ENCODE measurements at places on chromosomes 4 and X.

DNA sequence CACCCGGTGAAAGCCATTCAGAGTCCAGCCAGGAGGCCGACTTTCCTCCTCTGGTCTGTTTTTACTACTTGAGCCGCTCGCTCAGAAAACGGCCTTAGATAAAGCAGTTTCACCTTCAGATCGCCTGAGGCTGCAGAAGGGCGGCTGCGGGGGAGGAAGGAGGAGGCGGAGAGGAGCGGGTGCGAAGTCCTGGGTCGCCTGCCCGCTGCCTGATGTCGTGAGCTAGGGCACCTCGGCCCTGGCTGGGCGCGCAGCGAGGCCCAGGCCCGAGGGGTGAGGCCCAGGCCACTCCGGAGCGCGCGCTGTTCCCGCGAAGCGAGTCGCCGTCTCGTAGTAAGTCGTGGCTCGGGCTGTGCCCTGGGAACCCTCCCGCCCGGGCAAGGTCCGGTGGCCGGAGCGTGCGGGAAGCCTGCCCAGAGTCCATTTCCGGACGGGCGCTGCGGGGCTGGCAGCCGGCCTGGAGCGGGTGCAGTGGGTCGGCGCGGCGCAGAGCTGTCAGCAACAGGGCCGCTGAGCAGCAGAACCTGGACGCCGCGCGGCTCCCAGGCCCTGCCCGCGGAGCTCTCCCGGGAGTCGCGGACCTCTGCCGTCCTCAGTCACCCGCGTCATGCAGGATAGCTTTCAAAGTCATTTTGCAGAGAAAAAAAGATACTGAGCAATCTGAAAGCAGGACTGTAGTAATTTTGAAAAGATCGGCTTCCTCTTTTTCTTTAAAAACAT lies 18.6 kb downstream of the TRIM2 start:
- DNase-seq = peak; percentile 61

DNA sequence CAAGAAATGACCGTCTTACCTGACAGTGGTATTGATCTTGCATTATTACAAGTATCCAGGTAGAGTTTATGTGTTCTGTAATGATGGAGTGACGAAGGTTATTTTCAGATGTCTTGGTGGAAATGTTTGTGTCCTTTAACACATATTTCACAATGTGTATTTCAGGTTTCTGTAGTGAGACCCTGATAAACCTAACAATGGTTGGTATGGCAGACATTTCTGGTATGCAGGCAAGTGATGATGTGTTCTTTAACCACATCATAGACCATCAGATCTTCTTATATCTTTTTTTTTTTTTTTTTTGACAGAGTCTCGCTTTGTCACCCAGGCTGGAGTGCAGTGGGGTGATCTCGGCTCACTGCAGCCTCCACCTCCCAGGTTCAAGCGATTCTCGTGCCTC lies 14.6 kb upstream of the ATXN3L start:
- DNase-seq = peak; percentile 26

GRCh38 chr4:20376070-20376469 lies 124.4 kb downstream of the SLIT2 start:
- no peak for DNase-seq

- DNase-seq = no peak
Observed at GRCh38 chrX:130543603-130544325, 142.0 kb downstream of the RBMX2 start.

GRCh38 chr4:185357211-185357610 lies 38.5 kb downstream of the LRP2BP start:
- DNase-seq = no peak

DNA sequence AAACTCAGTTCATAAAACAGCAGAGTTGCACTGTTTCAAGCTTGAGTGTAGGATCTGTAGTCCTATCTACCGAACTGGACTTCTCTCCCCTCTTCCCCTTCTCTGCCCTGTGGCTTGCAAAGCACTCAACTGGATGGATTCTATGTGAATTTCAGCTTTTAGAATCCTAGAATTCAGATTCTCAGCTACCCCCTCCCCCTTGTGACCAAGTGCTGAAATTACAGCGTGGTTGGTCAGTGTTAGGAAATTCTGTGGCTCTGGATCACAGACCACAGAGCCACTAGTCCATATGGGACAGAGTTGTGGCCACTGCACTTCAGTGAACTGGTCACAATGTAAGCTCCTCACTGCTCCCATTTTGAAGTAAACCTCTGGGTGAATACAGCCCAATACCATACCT lies 64.6 kb upstream of the TRPC5 start:
- DNase-seq = peak; percentile 3

GRCh38 chr4:76430519-76431388 lies 4.3 kb upstream of the SHROOM3 start:
- DNase-seq = peak; percentile 71

DNA sequence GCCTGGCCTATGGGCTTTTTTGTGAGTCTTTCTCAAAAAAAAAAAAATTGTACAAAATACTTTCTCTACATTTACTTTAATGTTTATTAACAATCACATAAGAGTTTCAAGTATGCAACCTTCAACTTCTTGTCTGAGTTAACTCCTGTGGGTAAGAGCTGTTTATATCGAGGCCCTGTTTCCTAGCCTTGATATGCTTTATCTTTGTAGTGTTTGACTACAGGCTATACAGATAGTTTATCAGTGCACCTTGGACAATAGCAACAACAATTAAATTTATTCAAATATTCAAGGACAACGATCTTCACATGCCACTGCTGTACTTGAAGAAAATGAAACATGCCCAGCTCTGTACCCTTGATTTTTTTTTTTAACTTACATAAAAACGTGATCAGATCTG lies 178.4 kb downstream of the ARHGAP10 start:
- DNase-seq = no peak

GRCh38 chr4:38161208-38162113 lies 201.3 kb downstream of the PTTG2 start:
- DNase-seq = peak; percentile 51

- peak; percentile 48 for DNase-seq
Observed at GRCh38 chrX:7446815-7447214, 298.9 kb upstream of the PUDP start.

DNA sequence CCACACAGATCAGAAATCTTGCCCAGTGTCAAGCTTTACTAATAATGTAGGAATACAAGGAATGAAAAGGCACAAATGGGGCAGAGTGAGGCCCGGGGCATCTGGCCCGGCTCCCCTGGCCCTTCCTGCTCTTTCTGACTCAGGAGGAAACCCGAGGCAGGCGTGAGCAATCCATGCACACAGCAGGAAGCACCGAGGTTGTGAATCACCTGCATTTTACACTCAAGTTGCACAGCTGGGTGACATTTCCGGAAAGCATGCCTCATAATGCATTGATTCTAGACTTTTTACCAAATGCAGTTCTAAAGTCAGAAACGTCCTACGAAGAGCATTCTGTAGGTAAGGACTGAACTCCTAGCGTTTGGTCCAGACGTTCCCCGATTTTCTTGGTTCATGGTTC lies 38.9 kb downstream of the PRIMPOL start:
- peak; percentile 97 for DNase-seq

DNA sequence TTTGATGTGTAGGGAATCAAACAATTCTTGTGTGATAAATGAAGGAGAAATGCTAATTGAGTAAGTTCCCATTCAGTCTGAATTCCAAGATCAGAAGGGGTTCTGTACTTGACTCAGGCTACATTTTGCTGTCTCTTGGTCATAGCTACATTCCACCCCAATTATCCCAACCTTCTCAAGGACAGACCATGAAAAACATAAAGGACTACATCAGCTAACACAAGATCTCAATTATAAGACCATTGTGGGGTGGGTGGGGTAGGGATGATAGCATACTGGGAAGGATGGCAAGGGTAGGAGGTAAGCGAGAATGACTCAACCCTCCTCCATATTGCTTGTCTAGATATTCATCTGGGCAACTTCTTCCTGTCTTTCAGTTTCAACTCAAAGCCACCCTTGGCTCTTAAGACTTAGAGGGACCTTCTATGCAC lies 87.4 kb upstream of the ETNPPL start:
- DNase-seq = peak; percentile 18

GRCh38 chrX:353566-354535 lies 32.9 kb downstream of the PPP2R3B start:
- no peak for DNase-seq

GRCh38 chr4:153532636-153533035 lies 66.5 kb downstream of the TMEM131L start:
- no peak for DNase-seq

GRCh38 chrX:115561605-115562479 lies 868 bp downstream of the PLS3 start:
- peak; percentile 54 for DNase-seq

DNA sequence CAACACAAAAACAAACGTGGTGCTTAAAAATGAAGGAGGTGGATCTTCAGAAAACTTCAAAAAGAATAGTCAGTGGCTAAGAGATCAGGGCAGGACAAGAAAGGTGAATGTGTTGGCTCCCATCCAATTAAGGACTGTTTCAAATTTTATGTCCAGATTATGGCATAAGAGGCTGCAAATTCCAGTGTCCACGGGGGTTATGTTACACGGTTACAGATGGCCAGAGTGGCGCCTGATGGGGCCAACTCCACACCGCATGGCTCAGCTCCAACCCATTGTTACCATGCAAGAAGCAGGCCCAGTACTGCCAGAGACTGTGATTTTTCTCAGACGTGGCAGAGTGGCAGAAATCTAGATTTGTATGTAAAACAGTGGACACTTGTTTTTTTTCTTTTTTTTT lies 168.4 kb upstream of the TENM3 start:
- DNase-seq = no peak

DNA sequence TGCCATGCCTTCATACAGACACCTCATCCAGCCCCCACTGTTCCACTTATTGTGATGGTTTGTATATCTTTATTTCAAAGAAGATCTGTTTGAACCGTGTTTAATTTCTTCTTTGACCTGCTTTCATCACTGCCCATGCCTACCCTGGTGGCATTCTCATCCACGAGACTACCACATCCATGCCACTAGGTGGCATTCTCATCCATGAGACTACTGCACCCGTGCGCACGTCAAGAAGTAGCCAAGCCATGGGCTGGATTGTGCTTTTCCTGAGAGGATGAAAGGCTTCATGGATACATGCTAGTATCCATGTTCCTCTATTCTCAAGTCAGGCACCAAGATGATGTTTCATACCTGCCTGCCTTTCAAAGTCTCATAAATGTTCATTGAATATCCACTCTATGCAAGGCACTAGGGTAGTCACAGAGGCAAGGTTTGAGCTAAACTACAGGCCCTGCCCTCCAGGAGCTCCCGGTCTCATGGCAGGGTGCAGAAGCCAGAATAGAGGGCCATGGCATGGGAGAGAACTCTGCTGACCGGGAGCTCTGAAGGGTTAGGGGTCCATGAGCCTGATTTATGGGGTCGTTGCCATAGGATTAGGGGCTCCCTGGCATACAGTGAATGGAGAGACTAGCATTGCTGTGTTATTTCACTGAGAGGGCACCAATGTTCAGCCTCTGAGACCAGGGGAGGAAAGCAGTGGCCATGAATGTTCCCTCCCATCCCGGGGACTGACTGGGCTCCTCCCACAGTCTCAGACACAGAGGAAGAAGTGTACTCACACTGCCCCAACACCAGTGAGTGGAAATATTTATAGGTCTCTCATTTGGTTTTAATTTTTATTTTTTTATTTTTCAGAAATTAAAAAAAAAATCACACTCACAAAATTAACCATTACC lies 24.8 kb upstream of the EOLA2 start:
- peak; percentile 72 for DNase-seq

- no peak for DNase-seq
Observed at GRCh38 chr4:138773321-138773720, 242.3 kb upstream of the NOCT start.

Measured in ELR (cell line).